ENCODE measurements at places on chromosomes 5 and 9.

DNA sequence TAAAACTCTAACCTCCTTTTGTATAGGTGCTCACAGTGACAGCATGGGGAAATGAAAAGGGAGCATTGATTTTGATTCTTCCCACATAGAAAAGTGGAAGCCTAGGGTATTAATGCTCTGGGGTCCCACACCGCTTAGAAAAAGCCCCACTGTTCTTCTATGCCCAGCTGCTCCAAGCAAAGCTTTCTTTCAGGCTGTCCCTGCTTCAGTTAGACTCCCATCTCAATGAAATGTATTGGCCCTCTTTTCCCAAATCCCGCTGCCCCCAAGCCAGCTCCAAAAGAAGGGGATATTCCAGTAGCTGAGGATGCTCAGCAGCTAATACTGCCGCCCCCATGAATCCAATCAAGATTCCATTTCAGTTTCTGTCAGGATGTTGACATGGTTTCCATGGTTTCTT lies 17.0 kb upstream of the CREBRF start:
- DNase-seq: no peak

DNA sequence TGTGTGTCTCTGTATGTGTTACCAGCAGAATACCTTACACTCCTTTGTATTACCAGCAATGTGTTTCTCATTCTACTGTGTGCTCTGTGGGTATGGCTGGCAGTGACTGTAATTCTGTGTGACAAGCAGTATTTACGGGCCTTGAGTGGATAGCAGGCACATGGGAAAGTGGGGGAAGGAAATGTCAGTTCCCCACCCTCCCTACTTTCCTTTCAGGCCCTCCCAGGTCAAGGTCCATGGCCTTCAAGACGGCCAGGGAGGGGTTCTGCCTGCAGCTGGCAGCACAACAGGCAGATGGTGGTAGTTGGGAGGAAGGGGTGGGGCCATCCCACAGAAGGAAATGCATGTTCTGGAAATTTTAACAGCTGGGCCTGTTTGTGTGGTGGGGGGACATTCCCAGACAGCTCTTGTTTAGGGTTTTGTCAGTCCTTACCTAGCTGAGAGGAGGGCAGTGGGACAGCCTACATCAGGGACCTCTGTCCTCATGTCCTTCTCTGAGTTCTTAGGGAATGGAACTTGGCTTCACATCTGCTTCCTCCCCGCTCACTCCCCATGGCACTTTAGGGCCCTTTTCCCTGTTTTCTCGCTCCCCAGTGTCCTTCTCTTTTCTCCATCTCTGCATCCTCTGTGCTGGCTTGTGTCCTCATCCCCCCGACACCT lies 14.6 kb upstream of the TNIP1 start:
- DNase-seq: no peak

DNA sequence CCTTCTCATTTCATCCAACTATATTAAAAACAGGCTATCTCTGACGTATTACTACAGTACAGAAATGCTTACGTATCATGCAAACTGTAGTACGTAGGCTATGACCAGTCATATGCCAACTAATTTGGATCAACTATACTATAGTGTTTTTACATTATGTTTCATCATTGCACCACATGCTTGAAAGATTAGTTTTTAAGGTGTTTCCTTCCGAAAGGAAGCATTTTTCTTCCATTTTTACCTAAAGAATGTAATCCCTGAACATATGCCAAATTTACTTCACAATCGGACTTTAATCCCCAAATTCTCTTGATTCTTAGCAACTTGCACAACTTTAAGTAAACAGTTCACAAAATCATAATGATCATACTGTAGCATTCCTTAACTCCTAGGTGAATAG lies 153.9 kb downstream of the BNC2 start:
- no peak for DNase-seq

- no peak for DNase-seq
These were observed 8.5 kb downstream of the EGFL7 start for GRCh38 chr9:136671254-136671614.

DNA sequence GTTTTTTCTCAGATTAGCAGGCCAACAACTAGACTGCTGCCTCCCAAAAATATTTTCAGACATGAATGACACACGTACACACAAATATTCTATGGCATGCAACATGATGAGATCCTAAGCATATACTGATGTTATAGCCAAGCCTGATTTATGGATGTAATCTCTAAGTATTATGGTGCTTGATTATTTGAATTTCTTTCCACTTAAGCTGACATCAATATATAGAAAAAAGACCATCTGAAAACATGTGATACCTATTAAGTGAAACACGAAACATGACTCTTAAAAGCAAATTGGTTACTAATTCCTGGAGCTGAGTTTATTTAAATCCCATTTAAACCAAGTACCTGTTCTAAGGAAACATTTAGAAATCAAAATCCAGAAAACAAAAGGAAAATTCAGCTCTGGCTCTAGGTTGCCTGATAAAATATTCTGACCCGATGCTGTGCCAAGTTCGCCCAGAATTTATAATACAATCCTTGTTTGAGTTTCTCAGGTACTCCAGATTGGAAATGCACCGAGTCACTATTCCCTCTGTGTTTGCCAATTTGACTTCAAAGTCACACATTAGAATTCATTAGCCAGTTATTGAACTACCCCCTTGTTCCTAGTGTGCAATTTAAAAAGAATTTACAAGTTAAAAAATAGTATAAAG lies 548.6 kb downstream of the CSNK1G3 start:
- no peak for DNase-seq

- no peak for DNase-seq
These were observed 42.5 kb upstream of the ROR2 start for GRCh38 chr9:91992461-91993041.

GRCh38 chr5:101608322-101608721 lies 687.8 kb downstream of the SLCO4C1 start:
- DNase-seq: no peak

DNA sequence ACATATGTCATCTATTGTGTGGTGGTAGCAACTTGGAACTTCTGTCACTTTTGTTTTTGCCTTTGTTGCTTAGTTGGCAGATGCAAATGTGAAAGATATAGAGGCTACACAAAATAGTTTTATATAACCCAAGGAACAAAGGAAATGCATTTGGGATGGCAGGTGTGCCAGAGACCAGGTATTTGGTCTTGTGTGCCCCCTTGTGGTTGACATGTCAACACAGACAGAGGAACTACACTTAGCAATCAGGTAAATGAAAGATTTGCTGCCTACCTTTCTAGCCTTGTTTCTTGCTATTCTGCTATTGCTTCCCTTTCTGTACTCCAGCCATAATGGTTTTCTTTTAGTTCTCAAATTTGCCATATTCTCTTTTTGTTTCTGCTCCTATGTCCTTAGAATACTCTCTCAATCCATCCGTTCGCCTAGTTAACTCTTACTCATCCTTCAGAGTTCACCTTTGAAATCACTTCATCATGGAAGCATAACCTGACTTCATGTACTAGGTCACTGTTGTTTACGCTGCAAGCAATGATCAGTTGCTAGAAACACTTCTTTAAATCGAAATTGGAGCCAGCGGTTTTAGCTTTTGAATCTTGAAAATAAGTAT lies 119.5 kb downstream of the TRPM3 start:
- DNase-seq: no peak

DNA sequence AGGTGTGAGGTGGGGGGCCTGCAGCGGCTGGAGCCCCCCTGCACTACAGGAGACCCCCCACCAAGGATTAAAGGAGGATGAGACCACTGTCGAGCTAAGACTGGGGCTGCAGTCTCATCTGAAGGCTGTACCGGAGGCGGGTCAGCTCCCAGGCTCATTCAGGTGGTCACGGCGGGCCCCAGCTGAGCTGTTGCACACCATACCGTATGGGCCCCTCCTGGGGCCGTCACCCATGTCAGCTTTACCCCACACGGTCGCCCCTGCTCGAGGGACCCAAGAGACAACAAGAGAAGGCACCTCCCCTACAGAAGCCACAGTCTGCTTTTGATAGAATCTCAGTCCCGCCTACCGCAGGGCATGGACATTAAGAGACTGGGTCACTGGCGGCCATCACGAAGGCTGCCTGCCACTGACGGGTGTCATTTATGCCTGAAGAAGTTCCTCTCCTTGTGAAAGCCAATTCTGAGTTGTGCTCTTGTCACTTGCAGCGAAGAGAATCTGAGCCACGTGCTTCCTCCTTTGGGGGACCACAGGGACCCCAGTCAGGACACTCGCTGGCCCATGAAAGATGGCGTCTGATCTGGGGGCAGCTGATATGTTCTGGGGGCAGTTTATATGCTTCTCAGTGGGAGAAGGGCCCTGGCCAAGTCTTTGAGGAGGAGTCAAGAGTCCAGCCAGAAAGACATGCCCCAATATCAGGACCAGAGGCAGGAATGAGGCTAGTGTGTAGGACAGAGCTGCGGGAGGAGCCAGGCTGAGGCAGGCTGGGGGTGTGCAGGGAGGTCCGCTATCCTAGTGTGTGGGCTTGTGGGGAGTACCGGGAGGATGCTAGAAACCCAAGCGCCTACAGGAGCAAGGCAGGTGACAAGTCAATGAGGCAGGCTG lies 102.4 kb downstream of the ZNF354C start:
- no peak for DNase-seq

GRCh38 chr9:98879963-98880310 lies 63.8 kb upstream of the COL15A1 start:
- no peak for DNase-seq

DNA sequence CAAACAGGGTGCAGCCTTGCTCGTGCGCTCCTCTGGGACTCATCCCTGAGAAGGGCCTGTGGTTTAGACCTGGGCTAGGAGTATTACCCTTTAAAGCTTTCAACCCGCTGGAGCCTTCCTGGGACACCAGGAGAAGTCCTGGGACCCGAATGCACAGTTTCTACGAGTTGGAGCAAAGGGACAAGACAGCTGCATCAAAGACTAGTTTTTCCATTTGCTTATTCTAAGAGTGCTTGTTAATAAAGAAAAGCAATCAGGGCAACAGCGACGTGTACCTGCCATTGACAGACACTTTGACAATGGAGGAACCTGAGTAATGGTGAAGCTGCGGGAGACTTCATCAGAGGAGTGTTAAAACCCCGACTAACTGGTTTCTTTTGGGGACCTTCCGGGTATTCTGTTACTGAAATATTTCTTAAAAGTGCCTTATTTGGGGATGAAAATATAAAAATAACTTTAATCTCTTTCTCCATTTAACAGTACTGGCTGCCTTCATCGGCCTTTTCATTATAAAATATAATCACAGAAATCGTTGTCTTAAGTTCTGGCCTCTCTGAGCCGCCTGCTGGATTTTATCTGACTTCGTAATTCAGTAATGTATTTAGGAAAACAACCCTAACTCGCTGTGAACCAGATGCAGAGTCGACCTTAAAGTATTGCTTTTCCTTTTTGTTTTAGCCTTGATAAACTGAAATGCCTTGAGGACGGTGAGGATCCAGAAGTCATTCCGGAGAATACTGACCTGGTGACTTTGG lies 732 bp downstream of the SNAPC3 start:
- DNase-seq: no peak

DNA sequence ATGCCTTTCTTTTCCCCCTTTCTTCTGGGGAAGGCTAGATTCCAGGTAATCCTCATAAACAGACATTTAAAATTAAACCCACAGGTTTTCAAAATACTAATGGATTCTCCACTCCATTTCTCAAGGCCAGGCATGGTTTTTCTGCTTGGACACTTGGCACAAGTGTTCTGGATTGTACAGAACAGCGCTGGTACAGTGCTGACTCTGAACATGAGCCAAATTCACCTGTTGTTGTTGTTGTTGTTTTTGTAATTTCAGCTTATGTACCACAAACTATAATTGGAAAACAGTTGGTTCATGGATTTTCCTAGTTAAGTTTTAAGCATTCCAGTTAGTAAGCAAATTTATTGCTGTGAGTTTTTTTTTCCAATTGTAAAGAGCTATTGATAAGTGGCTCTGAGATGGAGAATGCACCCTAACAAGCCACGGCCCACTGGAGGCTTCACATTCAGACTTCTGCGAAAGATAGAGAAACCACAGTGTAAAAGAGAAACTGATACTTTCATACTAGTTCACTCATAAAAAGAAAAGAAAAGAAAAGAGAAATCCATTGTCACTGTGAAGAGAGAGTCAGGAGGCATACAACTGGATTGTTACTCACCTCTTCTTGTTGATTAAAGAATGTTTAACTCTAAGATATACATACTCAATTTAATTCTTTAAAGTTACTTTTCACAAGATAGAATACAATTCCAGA lies 16.2 kb upstream of the ITGA1 start:
- DNase-seq: no peak
